ENCODE measurements at places on chromosomes 4 and X.
A peak's percentile ranks its signal among the peaks of the same experiment; 100 is the strongest.

GRCh38 chrX:119942173-119942819 is 1.3 kb downstream of the NKAP start:
- no peaks in the 10 kb centered on the region for H3K4me1 ChIP-seq
- no peaks in the 10 kb centered on the region for H3K27me3 ChIP-seq
- peak overlapping the region; percentile 64 for H3K4me3 ChIP-seq
- H3K36me3 ChIP-seq: no peaks in the 10 kb centered on the region
- no peak for DNase-seq

GRCh38 chr4:77629885-77630284 is 24.3 kb downstream of the CXCL13 start:
- H3K27me3 ChIP-seq: no peaks in the 10 kb centered on the region
- no peaks in the 10 kb centered on the region for H3K36me3 ChIP-seq
- no peak overlapping the region for H3K27ac ChIP-seq
- DNase-seq: no peak
- H3K4me1 ChIP-seq: no peaks in the 10 kb centered on the region
- H3K4me3 ChIP-seq: no peak overlapping the region

GRCh38 chr4:24720436-24720835 is 74.9 kb upstream of the SOD3 start:
- H3K4me1 ChIP-seq: no peaks in the 10 kb centered on the region
- H3K4me3 ChIP-seq: no peak overlapping the region
- no peaks in the 10 kb centered on the region for H3K27me3 ChIP-seq
- DNase-seq: no peak
- no peak overlapping the region for H3K27ac ChIP-seq

DNA sequence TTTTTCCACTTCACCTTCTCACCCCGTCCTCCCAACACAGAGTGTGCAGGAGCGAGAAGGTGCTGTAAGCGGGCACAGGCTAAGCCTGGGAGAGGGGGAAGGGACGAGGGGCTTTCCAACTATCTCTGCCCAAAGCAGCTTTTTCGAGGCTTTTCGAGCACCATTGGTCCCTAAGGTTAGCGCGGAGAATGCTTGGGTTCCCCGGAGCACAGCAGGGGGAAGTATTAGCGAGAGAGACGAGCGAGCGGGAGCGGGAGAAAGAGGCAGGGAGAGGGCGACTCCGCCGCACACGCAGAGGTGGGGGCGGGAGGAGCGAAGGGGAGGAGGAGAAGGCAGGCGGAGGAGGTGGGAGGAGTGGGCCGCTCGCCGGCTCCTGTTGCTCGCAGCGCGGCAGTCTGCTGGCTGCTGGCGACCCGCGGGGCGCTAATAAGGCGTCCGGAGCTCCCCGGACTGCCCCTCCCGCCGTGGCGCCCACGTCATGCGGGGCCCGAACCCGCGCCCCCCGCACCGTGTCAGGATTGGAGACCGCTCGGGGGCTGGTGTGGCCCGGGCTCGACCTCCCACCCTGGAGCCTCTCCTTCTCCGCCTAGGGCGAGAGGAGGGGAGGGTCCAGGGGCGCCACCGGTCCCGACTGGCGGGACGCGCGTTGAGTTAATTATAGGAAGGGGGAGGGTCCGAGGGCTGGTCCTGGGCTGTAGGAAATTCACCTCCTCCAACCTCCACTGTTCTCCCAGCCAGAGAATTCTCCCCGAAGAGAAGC is at the start of gene ADAMTS3:
Gene ADAMTS3 (minus strand): TSS at position 263 of the 760 bp plus-strand sequence. CDS start 459 bp downstream, outside the sequence.
- peak within 1 kb of the TSS; percentile 79 for H3K27ac ChIP-seq
- H3K36me3 ChIP-seq: no peaks in the 10 kb centered on the region
- H3K4me3 ChIP-seq: peak within 1 kb of the TSS; percentile 59
- no peaks in the 10 kb centered on the region for H3K27me3 ChIP-seq
- peak; percentile 65 for DNase-seq

- no peak for DNase-seq
- H3K4me1 ChIP-seq: no peaks in the 10 kb centered on the region
Observed at GRCh38 chr4:6539009-6539764, 35.8 kb upstream of the MAN2B2 start.

- no peaks in the 10 kb centered on the region for H3K36me3 ChIP-seq
- no peak overlapping the region for H3K4me3 ChIP-seq
- H3K4me1 ChIP-seq: no peaks in the 10 kb centered on the region
- no peaks in the 10 kb centered on the region for H3K27me3 ChIP-seq
Observed at GRCh38 chrX:124507246-124507645, 160.9 kb downstream of the SH2D1A start.

GRCh38 chr4:958696-959337 is 14.6 kb downstream of the DGKQ start:
- H3K27me3 ChIP-seq: no peaks in the 10 kb centered on the region
- H3K4me1 ChIP-seq: no peaks in the 10 kb centered on the region
- H3K4me3 ChIP-seq: no peak overlapping the region
- no peak overlapping the region for H3K27ac ChIP-seq

- DNase-seq: no peak
- no peak overlapping the region for H3K27ac ChIP-seq
- H3K27me3 ChIP-seq: no peaks in the 10 kb centered on the region
Observed at GRCh38 chrX:54093159-54093558, 48.9 kb upstream of the PHF8 start.

- DNase-seq: no peak
- H3K4me1 ChIP-seq: no peaks in the 10 kb centered on the region
- H3K4me3 ChIP-seq: no peak overlapping the region
- H3K27me3 ChIP-seq: no peaks in the 10 kb centered on the region
- peaks cover 62% of the 10 kb centered on the region for H3K36me3 ChIP-seq
- peak overlapping the region; percentile 33 for H3K27ac ChIP-seq
Observed at GRCh38 chrX:72269671-72270251, 7.3 kb downstream of the RPS4X start.

- no peaks in the 10 kb centered on the region for H3K36me3 ChIP-seq
- H3K27me3 ChIP-seq: no peaks in the 10 kb centered on the region
Observed at GRCh38 chrX:96684339-96685209, at the start of gene DIAPH2. Gene DIAPH2 (plus strand): TSS chrX:96684842.

DNA sequence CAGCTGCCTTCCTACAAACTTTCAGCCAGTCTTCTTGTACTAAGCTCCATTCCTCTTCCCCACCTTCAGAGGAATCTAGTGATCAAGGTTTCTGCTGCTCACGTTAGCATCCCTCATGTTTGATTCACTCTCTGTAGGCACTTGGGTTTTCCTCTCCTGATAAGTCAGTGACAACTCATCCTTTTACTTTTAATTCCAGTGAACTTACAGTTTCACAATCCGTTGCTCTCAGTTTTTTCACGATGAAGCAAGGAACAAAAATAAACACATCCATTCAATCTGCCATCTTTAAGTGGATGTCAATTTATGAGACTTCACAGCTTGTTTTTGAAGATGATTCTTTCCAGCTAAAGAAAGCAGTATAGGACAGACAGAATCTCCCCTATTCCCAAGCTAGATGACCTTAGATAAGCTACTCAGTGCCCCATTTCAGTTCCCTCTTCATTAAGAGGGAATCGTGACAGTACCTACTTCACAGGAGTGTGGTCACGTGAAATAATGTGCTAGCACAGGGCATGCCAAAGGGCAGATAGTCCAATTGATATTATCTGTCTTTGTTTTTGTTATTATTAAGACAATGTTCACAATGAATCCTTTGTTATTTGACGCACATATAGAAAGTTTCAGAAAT is 234.3 kb downstream of the PALLD start:
- H3K36me3 ChIP-seq: no peaks in the 10 kb centered on the region
- no peak for DNase-seq
- H3K27ac ChIP-seq: no peak overlapping the region
- H3K4me1 ChIP-seq: peaks cover 27% of the 10 kb centered on the region
- H3K4me3 ChIP-seq: no peak overlapping the region

- no peaks in the 10 kb centered on the region for H3K4me1 ChIP-seq
- H3K27ac ChIP-seq: no peak overlapping the region
- H3K27me3 ChIP-seq: no peaks in the 10 kb centered on the region
- no peak overlapping the region for H3K4me3 ChIP-seq
- no peaks in the 10 kb centered on the region for H3K36me3 ChIP-seq
- DNase-seq: no peak
Observed at GRCh38 chr4:188819233-188819632, 680.0 kb downstream of the TRIML1 start.

- no peaks in the 10 kb centered on the region for H3K27me3 ChIP-seq
- H3K36me3 ChIP-seq: no peaks in the 10 kb centered on the region
- no peak for DNase-seq
- H3K4me3 ChIP-seq: no peak overlapping the region
- no peaks in the 10 kb centered on the region for H3K4me1 ChIP-seq
Observed at GRCh38 chrX:139949703-139950102, 15.6 kb downstream of the CXorf66 start.

- no peaks in the 10 kb centered on the region for H3K36me3 ChIP-seq
- no peaks in the 10 kb centered on the region for H3K27me3 ChIP-seq
- H3K4me1 ChIP-seq: no peaks in the 10 kb centered on the region
- DNase-seq: no peak
- H3K4me3 ChIP-seq: no peak overlapping the region
Observed at GRCh38 chr4:109051054-109051453, 251.4 kb downstream of the COL25A1 start.

DNA sequence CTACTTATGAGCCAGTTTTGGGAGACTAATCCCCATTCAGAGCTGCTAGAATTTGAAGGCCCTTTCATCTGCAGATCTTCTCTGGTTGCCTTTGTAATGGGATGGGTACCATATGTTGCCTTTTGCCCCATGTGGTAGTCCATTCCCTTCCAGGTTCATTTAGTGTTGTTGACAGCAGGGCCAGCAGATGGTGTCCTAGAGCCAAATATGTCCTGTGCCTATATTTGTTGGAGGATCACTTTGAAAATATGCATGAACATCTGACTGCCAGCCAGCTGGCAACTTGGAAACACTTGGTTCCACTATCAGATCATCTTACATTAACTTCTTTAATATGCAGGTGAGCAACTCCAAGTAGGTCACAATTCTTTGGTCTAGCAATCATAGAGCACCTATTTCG is 30.4 kb downstream of the CFAP299 start:
- no peak overlapping the region for H3K4me3 ChIP-seq
- H3K27me3 ChIP-seq: no peaks in the 10 kb centered on the region
- DNase-seq: no peak
- H3K4me1 ChIP-seq: no peaks in the 10 kb centered on the region
- no peak overlapping the region for H3K27ac ChIP-seq

DNA sequence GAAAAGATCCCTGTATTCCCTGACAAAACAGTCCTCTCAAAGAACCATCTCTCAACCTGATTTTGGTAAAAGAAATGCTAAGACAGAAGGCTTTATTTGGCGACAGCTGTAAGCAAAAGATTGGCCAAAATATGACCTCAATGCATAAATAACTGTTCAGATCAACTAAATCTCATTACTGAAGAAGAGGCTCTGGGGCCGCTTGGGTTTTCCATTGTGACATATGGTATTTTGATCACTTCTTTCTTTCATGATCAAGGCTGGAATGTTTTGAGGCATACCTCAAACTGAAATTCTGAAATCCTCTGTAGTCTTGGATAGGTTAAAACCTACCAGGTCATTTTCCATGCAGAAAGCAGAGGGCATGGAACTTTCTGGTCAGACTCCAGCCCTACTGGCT is 106.3 kb downstream of the C4orf51 start:
- H3K4me1 ChIP-seq: peaks cover 8% of the 10 kb centered on the region
- DNase-seq: no peak
- H3K36me3 ChIP-seq: no peaks in the 10 kb centered on the region
- H3K27ac ChIP-seq: no peak overlapping the region

DNA sequence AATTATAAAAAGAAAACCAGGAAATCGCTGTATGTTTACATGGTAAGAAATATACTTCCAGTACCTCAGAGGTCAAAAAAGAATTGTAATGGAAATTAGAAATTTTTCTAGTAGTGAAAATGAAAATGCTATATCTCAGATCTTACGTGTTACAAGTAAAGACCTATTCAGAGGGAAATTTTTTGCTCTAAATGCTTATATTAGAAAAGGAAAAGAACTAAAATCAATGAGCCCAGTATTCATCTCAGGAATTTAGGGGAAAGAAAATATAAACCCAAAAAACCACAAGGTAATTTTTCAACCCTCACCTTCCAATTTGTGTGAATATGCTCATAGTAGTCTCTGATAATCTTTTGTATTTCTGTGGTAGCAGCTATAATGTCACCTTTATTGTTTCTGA is 145.6 kb downstream of the RAP1GDS1 start:
- no peaks in the 10 kb centered on the region for H3K36me3 ChIP-seq
- DNase-seq: no peak
- H3K27ac ChIP-seq: no peak overlapping the region
- no peaks in the 10 kb centered on the region for H3K27me3 ChIP-seq
- no peak overlapping the region for H3K4me3 ChIP-seq

GRCh38 chr4:106116025-106116424 is 200.0 kb downstream of the TBCK start:
- H3K27me3 ChIP-seq: no peaks in the 10 kb centered on the region
- H3K36me3 ChIP-seq: peaks cover 32% of the 10 kb centered on the region
- no peak for DNase-seq
- no peak overlapping the region for H3K4me3 ChIP-seq

GRCh38 chr4:122921971-122922876 is at the start of gene NUDT6:
Gene NUDT6 (minus strand): TSS chr4:122922597. CDS start chr4:122922572, 25 bp downstream.
- H3K27me3 ChIP-seq: no peaks in the 10 kb centered on the region
- H3K27ac ChIP-seq: peak within 1 kb of the TSS; percentile 75
- peak within 1 kb of the TSS; percentile 84 for H3K4me3 ChIP-seq

- no peaks in the 10 kb centered on the region for H3K27me3 ChIP-seq
- no peak for DNase-seq
- no peak overlapping the region for H3K4me3 ChIP-seq
- H3K36me3 ChIP-seq: no peaks in the 10 kb centered on the region
- no peaks in the 10 kb centered on the region for H3K4me1 ChIP-seq
Observed at GRCh38 chr4:111037591-111038360, 414.9 kb upstream of the PITX2 start.

DNA sequence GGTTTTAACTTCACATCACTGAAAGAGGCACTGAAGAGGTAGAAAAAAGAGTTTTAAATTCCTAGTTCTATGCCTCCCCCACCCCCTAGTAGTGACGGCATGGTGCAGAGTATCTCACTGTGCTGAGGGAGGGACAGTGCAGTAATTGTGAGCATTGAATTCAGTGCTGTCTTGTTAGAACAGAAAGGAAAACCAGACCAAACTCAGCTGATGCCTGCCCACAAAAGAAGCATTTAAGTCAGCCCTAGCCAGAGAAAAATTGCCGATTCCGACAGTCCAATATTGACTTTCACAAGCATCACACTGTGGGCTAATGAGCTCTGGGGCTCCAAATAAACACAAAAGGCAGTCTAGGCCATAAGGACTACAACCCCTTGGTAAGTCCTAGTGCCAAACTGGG is 417.7 kb downstream of the AR start:
- no peak overlapping the region for H3K4me3 ChIP-seq
- H3K4me1 ChIP-seq: no peaks in the 10 kb centered on the region
- no peaks in the 10 kb centered on the region for H3K36me3 ChIP-seq

- H3K27ac ChIP-seq: no peak overlapping the region
- DNase-seq: no peak
- H3K4me3 ChIP-seq: no peak overlapping the region
- H3K36me3 ChIP-seq: no peaks in the 10 kb centered on the region
- H3K27me3 ChIP-seq: no peaks in the 10 kb centered on the region
- H3K4me1 ChIP-seq: no peaks in the 10 kb centered on the region
Observed at GRCh38 chr4:88419874-88420273, 37.0 kb upstream of the HERC5 start.

DNA sequence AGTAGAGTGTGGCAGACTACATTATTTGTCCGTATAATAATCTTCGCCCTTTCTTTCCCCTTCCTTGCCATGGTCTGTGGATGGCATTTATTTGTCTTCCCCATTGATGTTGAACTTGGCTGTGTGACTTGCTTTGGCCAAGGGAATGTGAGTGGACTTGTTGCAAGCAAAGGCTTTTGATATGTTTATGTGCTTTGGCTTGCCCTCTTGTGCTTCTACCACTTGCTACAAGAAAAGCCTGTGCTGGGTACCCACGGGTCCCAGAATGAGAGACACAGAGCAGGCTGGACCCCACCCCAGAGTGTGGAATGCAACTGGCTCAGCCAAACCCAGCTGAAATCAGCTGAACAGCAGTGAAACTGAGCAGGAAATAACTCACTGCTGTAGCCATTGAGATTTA is 63.0 kb downstream of the FAM184B start:
- H3K27ac ChIP-seq: no peak overlapping the region
- no peaks in the 10 kb centered on the region for H3K4me1 ChIP-seq
- no peaks in the 10 kb centered on the region for H3K36me3 ChIP-seq
